ENCODE measurements at places on chromosomes 4 and X.

DNA sequence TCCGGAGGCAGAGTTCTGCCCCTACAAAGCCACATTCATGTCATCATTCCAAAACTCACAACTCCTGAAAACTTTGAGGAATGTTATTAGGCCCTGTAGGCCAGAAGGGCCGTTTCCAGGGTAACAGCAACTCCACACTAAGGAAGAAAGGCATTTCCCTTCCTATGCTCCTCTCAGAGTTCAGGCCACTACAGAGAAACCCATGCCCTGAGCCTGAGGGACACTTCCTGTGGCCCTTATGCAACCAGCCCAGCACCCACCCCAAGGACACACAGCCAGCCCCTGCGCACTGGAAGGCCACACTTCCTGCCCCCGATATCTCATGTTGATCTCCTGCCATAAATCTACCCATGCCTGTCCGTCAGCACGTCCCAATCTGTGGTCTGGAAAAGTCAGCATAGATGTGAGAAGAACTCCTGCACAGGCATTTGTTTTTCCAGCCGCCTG is 289.3 kb downstream of the BCOR start:
- peak; percentile 76 for DNase-seq

DNA sequence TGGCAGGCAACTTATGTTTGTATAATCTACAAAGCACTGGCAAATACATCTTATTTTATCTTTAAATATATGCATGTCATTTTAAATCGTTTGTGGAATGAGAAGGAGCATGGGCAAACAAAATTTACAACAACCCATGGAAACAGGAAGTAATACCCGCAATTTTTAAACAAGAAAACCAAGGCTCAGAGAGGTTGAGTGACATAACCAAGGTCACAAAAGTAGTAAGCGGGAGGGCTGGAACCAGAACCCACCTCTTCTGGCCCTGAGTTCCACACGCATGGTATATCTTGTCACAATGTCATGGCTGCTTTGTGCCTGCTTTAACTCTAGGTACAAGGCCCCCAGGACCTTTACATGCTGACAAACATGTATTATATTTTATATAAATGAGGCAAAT is 52.9 kb downstream of the SLC7A11 start:
- no peak for DNase-seq

DNA sequence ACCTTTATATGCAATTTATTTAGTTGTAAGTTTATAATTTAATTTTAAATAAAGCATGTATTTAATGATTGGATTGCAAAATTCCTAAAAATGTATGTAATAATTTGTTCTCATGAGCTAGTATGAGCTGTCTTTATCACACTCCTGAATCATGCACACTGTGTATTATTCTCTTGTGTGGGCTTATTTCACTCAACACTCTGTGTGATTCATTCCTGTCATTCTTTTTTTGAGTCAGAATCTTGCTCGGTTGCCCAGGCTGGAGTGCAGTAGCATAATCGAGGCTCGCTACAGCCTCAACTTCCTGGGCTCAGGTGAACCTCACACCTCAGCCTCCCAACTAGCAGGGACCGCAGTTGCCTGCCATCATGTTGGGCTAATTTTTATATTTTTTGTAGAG is 123.1 kb upstream of the SLC34A2 start:
- no peak for DNase-seq

DNA sequence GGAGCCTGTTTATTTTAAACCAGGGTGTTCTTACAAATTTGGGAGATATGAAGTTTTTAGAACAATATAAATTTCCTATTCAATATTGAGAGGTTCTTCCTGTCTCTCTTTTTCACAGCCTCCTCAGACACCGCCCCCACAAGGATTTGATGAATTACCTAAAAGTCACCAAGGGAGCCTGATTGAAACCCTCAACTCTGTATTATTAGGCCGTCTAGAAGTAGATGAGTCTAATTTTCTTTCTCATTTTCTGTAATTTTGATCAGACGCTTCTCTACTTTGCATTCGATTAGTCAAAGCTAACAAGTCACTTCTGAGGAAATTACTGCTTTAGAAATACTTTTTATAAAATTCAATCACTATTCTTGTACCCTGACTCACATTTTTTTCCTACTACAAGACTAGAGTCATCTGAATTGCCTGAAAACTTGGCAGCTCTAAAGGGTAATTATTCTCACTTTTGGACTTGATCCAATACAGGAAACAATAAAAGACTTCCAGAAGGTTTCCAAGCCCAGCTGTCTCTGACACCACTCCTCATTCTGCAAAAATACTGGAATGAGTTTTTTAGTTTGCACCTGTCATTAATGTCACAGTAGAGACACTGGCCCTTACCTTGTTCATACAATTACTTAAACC is 111.2 kb downstream of the ELOVL6 start:
- peak; percentile 38 for DNase-seq

DNA sequence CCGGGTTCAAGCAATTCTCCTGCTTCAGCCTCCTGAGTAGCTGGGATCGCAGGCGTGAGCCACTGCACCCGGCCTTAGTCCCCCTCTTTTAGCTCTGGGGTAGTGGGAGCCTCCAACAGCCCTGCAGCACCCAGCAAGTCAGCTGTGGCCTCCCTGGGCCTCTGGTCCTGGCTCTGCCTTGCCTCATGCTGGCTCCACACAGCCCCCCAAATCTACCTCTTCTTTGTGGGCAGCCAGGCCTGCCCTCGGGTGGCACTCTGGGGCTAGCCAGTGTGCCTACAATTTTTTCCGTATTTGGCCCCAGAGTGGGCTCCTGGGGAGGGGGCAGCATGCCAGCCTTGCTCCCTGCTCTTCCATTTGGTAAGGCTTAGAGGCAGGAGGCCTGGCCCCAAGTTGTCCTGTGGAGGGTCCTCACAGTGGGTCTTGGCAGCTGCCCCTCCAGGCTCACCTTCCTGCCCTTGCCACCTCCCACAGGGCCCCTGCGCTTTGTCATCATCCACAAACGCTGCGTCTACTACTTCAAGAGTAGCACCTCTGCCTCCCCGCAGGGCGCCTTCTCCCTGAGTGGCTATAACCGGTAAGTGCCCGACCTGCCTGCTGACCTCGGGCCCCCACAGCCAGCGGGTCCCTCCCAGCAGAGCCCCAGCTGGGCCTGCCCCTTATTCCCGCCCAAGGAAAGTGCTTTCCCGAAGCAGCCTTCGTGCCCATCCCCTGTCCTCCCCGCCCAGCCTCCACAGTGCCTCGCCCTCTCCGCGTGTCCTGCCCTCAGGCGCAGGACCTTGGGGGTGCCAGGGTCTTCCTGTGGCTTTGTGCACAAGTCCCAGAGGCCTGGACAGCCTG is 21.0 kb upstream of the ADD1 start:
- no peak for DNase-seq

DNA sequence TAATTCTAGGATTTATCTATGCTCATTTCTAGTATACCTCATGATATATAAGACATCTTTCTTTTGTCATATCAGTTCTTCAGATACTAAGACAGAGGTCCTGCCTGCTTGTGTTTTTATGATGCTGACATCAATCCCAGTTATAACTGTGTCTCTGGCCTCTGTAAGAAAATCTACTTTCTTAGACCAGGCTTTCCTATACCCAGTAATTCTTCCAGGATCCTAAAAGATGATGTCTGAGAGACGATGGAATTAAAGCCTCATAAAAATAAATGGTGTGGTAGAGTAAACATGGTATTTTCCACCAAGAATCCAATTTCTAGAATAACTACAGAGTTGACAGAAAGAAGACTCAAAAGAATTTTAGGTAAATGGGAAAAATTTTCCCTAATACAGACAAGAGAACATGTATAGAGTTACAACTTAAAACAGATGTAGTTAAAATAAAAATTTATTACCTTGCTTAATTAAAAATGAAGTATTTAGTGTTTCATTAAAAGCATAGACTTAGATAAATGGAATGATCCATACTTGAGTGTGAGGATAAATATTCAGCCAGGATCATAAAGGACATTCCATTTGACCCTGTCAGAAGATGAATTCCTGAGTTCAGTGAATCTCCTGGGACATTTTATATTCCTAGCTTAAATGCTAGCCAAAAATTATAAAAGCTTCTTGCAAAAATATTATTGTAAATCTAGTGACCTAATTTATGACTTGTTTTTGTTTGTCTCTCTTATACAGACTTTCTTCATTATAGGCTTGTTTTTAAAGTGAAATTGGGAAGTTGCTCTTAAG is 137.4 kb downstream of the PDLIM5 start:
- peak; percentile 21 for DNase-seq

GRCh38 chr4:138053641-138054301 is 188.4 kb downstream of the SLC7A11 start:
- DNase-seq = peak; percentile 79

DNA sequence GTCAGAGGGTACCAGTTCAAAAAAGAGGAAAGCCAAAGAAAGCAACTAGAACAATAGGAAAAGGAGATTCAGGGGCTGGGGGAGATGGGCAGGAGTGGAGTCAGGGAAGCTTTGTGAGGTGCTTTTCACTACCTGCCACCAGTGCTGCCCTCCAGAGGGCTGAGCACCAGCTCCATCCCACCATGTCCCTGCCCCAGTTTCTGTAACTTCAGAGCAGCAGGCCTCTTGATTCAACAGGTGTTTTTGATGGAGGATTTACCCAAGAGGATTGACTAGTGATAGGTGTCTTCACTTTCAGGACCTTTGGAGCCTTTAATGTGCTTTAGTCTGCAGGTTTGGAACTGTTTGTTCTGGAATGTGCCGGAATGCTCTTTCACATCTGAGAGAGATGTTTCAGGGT is 12.1 kb downstream of the KIT start:
- no peak for DNase-seq

DNA sequence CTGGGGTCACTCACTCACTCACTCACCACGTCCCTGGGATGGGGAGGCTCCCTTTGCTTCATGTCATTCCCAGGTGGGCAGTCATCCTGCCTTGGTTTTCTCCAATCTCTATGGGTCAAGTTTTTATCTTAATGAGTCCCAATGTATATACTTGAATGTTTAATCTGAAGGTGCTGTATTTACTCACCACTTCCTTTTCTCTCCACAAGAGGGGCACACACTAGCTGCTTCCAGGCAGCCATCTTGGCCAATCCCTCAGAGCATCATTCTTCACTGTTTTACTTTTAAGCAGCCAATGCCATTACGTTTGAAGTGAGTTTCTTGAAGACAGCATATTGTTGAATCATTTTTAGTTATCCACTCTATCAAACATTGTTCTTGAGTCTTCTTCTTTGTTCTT is 153.4 kb upstream of the ARSJ start:
- no peak for DNase-seq

DNA sequence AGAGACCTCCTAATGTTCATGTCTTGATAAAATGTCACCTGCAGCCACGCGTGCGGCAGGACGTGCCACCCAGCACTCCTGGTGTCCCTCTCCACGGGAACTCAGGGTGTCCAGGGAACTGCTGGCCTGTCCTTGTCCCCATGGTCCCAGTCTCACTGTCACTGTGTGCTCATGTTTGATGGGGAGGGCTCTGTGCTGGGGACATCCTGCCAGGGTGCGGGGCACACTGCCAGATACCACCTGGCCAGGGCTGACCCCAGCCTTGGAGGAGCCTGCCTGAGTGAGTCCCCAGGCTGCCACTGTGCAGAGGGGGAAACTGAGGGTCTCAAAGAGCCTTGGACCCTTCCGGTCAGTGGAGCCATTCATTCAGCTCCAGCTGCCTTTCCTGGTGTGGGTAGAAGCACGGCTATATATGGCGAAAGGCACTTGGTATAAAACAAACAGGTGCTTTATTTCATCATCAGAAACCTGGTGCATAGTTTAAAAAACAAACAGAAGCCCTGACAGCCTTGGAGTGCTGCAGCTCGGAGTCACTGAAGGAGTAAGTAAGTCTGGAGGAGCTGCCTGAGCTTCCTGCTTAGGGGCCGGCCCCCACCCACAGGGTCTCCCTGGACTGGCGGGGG is 33.0 kb downstream of the NOP14 start:
- no peak for DNase-seq

DNA sequence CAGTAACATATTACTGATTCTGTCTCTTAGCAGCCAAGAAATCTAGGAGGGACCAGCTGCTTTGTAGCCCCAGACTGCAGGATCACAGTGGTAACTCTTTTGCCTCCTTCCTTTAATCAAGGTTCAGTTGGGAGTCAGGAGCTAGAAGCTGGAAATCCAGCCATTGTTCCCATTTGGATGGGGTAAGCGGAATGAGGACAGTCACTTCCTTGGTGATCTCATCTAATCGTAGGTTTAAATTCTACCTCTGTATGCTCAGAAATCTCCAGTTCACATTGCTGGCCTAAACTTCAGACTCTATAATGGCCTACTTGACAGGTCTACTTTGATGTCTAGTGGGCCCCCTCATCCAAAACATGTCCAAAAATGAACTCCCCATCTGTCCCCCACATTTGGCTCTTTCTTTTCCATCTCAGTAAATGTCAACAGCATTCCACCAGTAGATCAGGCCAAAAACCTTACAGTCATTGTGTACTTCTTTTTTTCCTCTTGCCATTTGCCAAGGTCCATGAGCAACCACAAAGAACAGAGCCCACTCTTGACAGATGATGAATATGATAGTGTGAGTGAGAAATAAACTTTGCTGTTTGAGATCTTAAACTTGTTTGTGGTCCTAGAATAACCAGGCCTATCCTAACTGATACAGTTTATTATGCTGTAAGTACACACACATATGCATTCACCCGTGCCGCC is 40.1 kb downstream of the WWC2 start:
- DNase-seq = no peak

GRCh38 chr4:31089815-31090214 is 369.6 kb downstream of the PCDH7 start:
- DNase-seq = no peak

DNA sequence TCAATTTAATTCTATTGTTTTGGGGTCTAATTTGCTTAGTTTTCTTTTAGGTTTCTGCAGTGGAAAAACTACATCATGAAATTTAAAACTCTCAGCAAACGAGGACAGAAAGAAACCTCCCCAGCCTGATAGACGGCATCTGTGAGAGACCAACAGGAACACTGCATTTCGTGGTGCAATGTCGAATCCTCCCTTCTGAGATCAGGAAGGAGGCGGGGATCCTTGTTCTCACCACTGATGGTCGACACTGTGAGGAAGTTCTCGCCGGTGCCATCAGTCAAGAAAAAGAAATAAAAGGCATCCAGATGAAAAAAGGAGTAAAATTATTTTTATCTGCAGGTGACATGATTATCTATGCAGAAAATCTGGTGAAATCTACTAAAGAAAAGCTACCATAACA is 16.5 kb downstream of the GAK start:
- DNase-seq = peak; percentile 30

- peak; percentile 84 for DNase-seq
Measured at GRCh38 chrX:54495814-54496516, at the start of gene FGD1. Gene FGD1 (minus strand): TSS chrX:54496234. CDS start chrX:54495432, 802 bp downstream.

- no peak for DNase-seq
Measured at GRCh38 chr4:136150046-136150445, 1382.2 kb downstream of the PCDH18 start.

GRCh38 chrX:40154853-40155588 is 57.3 kb upstream of the BCOR start:
- peak; percentile 56 for DNase-seq

DNA sequence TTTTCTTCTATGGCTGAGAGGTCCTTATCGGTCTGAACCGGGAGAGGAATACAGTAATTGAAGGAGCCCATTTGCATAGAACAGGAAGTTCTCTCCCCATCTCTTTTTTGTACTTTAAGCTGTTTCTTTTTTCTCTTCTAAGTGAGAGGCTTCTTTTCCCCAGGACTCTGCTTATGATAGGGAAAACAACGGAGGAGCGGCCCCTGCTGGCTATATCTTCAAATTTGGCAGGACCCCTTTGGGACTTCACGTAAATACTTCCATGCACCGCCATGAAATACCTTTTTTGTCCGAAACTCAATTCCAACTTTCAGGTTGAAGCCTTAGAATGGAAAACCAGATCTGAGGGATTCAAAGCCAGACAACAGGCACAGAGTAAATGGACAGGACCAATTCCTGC is 1153.0 kb upstream of the INTU start:
- DNase-seq = no peak

GRCh38 chrX:109384699-109385098 is 97.2 kb downstream of the GUCY2F start:
- DNase-seq = peak; percentile 25
